Dorsolateral prefrontal cortex (tissue), 122 donors: ENCODE measurements at places on chromosomes 6 and 20.

DNA sequence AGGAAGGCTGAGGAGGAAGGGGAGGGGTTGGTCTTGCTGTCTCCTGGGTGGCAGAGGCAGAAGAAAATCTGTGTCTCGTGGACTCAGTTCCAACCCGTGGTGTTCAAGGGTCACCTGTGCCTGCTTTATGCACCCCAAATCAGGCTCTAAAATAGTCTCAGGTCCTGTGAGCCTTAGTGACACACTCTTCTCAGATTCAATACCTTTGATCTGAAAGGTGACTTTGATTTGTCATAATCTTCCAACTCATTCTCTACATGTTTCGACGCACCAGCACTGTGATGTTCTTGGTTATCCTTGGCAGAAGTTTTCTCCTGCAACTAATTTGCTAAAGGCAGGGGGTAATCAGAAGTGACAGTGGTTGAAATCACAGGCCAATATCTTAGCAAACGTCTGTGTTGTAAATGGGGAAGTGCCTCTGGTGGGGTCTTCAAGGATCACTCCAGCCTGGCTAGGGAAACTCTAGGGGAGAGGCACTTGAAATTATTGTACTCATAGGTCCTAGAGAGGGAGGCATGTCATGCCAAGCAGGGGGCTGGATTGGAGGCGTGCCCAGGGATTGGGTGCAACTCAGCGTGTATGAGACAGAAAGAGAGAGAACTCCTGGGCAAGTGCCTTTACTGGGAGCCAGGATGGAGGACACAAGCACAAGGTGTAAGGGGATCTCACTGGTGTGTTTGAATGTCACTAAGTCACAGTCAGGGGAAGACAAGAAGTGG, 19.0 kb upstream of the PRND start:
- DNase-seq = no peak

GRCh38 chr6:126926926-126927325, 191.5 kb upstream of the RSPO3 start:
- no peak for DNase-seq

GRCh38 chr6:111515259-111515658, 32.2 kb upstream of the REV3L start:
- no peak for DNase-seq

DNA sequence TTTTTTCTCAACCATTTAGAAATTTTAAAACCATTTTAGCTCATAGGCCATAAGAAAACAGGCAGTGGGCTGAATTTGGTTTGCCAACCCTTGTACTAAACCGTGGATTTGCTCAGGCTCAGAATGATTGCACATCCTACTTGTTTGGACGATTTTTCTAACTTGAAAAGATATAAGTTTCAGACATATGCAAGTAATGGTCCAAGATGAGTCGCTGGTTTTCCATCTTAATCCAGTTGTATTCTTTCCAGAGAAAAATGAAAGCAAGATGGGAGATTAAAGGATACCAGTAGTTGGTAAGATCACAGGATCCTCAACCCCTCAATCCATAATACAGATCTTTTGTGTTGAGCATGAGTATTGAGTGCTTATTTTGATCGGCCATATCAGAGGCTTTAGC, 250.9 kb downstream of the TINAG start:
- DNase-seq = no peak

DNA sequence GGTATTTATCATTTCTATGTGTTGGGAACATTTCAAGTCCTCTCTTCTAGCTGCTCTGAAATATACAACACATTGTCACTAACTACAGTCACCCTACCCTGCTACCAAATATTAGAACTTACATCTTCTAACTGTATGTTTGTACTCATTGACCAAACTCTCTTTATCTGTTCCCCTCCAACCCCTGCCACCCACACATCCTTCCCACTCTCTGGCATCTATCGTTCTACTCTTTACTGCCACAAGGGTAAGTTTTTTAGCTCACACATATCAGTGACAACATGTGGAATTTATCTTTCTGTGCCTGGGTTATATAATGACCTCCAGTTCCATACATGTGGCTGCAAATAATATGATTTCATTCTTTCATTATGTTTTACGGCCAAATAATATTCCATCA, 171.9 kb downstream of the GMDS start:
- DNase-seq = no peak
